Stimulated activated CD4-positive, alpha-beta T cell treated with anti-CD3 and anti-CD28 coated beads, Interleukin-4, amount 100 ng/mL, for 1 hour (primary cell): ENCODE measurements at places on chromosomes 12 and 14.
A peak's percentile ranks its signal among the peaks of the same experiment; 100 is the strongest.

- no peak for DNase-seq
Measured at GRCh38 chr12:77401770-77402081, 336.4 kb upstream of the E2F7 start.

DNA sequence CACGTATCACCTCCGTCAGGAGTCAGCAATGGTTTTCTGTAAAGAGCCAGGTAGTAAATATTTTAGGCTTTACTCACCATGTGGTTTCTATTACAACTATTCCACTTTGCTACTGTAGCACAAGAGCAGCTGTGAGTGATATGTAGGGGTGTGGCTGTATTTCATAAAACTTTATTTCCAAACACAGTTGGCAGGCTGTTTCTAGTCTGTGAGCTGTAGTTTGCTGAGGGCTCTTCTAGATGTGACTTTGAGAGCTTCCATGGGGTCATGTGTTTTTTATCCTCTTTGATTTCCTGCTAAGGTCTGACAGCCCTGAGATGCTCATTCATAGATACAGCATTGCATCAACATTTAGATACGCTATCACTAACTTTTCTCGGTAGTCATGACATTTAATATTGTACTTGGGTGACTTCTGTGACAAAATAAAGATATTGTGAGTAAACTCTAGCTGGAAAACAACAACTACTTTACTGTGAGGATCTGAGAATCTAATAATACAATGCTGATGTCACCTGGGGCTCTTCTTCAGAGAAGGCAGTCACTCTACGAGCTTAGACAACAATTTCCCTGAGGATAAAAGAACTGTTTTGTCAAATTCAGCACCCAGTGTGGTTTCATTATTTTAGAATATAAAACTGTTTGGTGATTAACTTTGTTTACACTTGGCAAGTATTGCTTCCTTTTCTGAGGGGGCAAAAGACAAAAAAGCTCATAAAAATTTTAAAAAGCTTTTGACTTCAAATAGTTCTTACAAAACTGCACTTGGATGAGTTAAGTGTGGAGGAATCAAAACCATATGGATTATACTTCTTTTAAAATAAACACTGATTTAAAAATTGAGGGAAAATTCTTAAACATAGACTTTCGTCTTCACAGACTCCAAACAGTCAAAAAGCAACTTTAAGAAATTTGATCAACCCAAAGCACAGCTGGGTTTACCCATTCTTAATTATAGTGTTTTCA is 231.2 kb upstream of the DCN start:
- DNase-seq = no peak

DNA sequence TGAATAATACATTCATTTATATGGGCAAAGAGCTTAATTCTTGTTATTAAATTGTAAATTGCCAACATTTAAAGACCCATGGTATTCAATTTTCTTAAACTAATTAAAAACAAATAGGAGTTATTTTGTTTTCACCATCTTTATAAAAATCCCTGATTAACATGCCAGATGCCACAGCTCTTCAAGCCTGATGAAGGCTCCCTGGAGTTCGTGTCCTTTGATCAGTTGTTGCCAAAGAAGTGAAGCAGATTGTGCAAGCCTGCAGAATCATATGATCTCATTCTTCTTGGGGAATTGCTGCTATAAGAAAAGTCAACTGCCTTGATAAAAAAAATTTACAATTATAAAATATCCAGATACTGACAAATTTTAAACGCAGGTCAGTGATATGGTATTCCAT is 288.3 kb upstream of the PPFIA2 start:
- no peak for DNase-seq

GRCh38 chr12:108875682-108876361 is 4.1 kb upstream of the DAO start:
- DNase-seq = no peak

DNA sequence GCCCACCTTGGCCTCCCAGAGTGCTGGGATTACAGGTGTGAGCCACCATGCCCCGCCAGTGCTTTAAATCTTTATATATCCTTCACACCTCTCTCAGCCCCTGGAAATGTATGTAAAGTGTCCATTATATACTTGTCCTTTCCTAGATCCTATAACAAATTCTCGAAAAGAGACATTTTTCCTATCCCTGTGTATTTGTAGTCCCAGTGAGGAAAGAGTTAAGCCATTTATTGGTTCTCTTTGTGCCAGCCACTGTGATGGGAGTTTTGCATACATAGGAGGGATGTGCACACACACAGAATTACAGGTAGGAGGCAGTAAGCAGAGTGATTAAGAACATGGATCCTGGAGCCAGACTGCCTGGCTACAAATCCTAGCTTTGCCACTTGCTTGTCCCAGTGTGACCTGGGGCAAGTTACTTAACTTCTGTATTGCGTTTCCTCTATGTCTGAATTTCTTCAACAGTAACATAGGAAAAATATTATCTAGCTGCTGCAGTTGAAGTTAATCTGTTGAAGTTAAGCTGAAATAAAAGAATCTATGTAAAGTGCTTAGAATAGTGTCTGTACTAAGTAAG is 2.1 kb upstream of the RABGGTA start:
- DNase-seq = no peak

GRCh38 chr12:53333845-53334244 is 2.3 kb downstream of the SP7 start:
- DNase-seq = no peak

DNA sequence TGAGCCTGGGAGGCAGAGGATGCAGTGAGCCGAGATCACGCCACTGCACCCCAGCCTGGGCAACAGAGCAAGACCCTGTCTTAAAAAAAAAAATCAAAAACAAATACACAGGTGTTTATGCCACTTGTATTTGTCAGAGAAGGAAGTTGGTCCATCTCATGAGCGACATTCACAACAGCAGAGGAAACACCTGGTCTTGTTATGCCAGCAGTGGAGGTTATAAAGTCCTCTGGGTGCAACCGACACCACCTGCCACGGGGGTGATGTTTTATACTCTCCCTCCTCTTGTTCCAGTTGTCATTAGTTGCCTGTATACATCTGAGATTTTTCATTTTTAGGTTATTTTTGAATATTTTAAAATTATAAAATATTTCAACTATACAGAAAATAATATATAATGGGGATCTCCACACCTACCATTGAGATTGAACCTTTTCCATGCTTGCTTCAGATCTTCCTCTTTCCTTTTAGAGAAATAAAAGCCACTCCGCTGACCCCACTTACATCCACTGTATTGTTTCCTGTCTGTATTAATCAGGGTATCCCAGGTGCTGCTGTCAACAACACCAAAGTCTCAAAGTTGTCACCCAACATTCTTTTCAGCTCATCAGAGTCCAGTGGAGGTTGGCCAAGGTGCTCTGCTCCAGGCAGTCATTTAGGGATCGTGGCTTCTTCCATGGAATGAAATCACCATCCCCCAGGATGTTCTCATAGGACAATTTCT is 65.1 kb downstream of the RNFT2 start:
- DNase-seq = no peak

GRCh38 chr14:36655963-36656686 is 5.5 kb upstream of the PAX9 start:
- DNase-seq = no peak

GRCh38 chr12:76914102-76914859 is 35.5 kb upstream of the CSRP2 start:
- no peak for DNase-seq

GRCh38 chr14:92253381-92253894 is 69.5 kb upstream of the SLC24A4 start:
- no peak for DNase-seq

- DNase-seq = peak; percentile 71
Measured at GRCh38 chr12:124321040-124321481, 26.2 kb downstream of the RFLNA start.

- DNase-seq = no peak
Measured at GRCh38 chr14:35897616-35898111, 71.5 kb downstream of the BRMS1L start.

DNA sequence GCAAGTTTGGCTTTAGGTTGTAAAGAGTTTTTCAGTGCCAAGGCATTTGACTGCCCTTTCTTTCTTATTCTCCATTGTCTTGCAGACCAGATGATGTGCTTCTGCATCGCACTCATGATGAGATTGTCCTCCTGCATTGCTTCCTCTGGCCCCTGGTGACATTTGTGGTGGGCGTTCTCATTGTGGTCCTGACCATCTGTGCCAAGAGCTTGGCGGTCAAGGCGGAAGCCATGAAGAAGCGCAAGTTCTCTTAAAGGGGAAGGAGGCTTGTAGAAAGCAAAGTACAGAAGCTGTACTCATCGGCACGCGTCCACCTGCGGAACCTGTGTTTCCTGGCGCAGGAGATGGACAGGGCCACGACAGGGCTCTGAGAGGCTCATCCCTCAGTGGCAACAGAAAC is 64.3 kb downstream of the KCNMB4 start:
- DNase-seq = no peak

DNA sequence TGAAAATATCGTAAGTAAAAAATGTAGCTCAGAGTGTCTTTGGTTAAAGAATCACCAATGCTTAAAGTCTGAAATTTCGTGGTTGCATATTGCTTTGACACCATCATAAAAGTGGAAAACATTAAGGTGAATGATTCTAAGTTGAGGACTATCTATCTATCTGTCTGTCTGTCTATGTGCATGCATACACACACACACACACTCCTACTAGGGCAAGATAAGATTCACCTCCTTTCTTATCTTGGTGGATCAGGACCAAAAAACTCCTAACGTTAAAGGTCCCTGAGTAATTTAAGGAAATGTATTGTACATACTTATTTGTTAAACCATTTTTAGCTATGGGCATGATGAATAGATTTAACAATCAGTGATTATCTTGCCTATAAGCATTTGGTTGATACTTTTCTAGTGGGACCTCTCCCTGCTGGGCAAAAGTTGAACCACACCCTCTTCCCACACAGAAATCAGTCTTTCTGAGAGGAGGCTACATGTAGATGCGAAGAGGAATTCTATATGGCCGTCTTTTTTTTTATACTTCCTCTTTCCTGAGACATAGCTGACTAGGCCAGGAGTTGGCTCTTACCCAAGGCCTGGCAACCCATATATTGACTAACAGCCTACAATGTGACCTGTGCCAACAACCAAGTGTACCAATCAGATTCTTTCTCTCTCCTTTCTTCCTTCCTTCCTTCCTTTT is 19.3 kb upstream of the LLPH start:
- no peak for DNase-seq

DNA sequence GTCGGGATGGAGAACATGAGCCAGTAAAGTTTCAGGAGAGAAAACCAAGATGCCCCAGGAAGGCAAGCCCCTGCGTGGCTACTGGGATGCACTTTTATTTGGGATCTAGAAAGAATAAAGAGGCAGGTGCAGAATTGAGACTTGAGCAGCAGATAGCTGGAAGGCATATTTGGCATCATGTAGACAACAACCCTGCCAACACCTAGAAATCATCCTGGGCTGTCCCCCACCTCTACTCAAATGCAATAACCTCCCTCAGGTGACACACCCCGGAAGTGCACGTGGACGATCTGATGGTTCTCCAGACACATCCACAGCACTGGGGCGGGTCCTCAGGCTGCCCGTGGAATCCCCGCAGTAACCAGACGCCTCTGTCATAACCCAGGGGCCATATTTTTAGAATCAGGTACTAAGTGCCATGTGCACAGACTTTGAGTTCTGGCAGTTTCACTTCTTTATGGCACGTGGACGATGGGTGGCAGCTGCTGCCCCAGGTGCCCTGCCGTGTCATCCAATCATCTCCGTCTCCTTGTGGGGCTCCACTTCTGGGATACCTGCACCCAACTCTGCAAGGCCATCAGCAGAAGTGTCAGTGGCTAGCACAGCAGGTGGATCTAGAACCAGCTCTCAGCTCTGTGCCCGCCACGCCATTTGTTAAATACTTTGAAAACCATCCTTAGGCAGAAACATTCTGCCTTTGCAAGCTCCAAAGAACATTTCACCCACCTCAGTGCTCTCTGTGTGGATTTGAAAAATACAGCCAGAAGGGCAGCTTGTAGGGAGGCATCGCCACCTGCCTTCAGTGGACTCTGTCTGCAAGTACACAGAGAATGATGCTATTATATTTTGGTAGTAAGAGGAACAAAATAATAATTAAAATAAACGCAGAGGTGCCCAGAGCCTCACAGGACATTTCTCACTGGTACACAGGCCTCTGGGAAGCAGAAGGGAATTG is 771.7 kb upstream of the TMEM132C start:
- no peak for DNase-seq

GRCh38 chr12:1572731-1573130 is 21.6 kb downstream of the FBXL14 start:
- no peak for DNase-seq

GRCh38 chr12:74647256-74647655 is 109.6 kb downstream of the ATXN7L3B start:
- no peak for DNase-seq

GRCh38 chr14:58280954-58281787 is 17.2 kb upstream of the ARID4A start:
- no peak for DNase-seq

DNA sequence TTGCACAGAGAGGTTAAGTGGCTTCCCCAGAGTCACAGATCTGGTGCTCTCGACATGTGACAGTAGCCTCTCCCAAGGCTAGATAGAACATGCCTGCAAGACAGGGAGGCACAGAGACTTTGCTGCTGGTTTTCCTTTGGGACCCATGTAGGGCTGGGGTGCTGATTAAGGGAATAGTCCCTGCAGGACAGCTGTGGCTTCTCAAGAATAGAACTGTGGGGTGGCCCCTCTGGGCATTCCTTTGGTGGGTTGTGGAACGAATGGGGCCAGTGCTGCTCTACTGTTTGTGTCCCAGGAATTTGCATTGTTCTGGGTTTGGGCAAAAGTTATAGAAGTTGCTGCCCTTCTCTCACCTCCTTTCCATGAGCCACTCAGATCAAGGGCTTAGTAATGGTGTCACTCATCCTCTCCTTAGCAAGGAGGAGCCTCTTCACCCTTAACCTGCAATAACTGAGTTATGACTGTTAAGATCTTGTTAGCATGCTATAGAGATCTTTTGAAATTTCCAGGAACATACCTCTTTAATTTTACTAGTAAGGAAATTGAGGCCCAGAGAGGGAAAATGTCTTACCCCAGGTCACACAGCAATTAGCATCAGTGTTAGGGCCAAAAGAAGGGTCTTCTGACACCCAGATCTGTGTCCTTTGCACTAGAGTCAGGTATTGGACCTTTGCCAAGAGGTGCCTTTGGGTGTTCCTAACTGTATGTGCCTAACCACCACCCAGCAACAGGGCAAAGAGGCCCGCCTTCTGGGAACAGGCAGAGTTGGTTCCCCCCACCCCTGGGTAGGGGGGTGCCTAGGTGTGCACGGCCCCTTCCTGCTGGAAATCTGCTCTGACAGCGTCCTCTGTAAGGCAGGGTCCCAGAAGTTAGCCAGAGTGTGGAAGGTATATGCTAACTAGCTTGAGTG is 31.4 kb downstream of the CD9 start:
- no peak for DNase-seq

- DNase-seq = no peak
Measured at GRCh38 chr12:2624543-2625288, 170.1 kb upstream of the FKBP4 start.

DNA sequence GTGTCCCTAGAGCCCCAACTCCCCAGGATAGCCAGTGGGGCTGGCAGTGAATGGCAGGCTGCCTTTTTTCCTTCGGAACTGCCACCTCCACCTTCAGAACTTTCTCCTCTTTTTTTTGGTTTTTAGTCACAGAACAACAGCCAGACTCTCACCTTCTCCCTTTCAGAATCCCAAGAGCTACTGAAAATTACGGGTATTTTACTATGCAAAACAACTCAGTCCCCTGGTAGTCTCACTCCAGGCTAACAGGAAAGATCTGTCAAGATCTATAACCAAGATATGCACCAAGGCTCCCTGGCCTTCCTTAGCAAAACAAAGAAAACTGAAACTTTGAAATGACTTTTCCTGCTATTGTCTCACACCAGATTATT is 12.5 kb downstream of the PLEKHG6 start:
- DNase-seq = no peak
